Left lung (tissue), 14 donors: ENCODE measurements at places on chromosomes 5 and 9. TPM values are rescaled to one million over a fixed set of nuclear protein-coding genes. Genes with fewer than 3 reads are reported as not detected.

AK8 gene
- polyA plus RNA-seq = 3.6 TPM

ECM2 gene
- 51.1 TPM for polyA plus RNA-seq

RETREG1 gene
- 2.7 TPM for polyA plus RNA-seq

SPATA31A3 gene
- polyA plus RNA-seq = not detected

- no peak for DNase-seq
Observed at GRCh38 chr9:17635115-17635890, 56.4 kb downstream of the SH3GL2 start.

- no peak for DNase-seq
Observed at GRCh38 chr5:142486020-142486419, 161.2 kb upstream of the SPRY4 start.

- no peak for DNase-seq
Observed at GRCh38 chr5:15564957-15565356, 65.0 kb downstream of the FBXL7 start.

DNA sequence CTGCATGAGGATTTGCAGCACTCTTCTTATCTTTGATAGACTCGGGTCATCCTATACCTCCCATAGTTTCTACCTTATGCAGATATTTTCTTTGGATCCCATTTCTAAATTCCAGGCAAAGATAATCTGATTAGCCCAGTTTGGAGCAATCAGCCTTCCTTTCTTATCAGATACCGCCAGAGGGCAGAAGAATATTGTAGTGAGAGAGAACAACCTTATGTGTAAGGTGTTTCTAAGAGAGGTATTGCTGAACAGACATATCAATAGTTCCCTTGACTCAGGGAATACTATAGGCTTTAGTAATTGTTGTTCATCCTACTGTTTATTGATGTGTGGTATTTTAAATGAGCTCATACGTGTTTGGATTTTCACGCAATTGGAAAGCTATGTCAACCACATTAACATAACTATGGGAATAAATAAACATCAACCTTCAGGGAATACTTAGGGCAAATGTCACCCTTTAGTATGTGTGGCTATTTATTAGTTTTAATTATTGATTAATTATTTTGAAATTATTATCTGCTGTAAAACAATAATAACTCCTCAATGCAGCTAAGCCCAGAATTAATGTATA is 1435.2 kb upstream of the CDH9 start:
- no peak for DNase-seq

GRCh38 chr9:108967916-108968315 is 33.7 kb downstream of the ABITRAM start:
- no peak for DNase-seq

GRCh38 chr5:172641359-172642050 is 442 bp downstream of the NEURL1B start:
- DNase-seq = peak; percentile 44

DNA sequence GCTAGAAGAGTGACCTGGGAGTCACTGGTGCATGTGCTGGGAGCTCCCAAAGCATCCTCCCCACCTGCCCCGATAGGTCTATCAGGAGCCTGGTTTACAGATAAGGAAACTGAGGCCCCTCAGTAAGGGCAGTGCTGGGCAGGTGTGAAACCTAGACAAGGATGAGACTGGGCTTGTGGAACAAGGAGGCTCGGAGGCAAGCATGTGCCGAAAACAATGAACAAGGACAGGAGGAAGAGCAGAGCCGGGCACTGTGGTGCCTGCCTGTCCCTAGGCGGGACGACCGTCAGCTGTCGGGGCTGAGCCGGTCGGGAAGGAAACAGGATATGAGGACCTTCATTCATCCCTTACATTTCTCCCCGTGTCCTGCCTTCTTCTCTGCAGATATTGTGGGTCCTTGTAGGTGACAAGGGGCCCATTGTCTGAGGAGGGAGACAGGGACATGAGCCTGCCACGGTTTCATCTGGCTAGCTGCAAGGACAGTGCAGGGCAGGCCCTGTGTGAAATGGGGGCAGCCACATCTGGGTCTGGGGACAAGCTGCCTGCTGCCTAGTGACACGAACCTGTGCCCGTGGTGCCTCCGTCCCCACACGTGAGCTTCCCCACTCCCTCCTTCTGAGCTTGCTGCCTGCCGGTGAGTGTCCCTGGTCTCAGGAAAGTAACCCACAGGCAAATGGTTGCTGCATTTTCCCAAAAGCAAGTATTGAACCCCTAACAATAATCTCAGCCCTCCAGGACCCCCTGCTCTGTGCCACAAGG is 18.6 kb downstream of the FGD3 start:
- no peak for DNase-seq

- DNase-seq = no peak
Observed at GRCh38 chr5:61334868-61335615, 3.0 kb downstream of the ZSWIM6 start.

DNA sequence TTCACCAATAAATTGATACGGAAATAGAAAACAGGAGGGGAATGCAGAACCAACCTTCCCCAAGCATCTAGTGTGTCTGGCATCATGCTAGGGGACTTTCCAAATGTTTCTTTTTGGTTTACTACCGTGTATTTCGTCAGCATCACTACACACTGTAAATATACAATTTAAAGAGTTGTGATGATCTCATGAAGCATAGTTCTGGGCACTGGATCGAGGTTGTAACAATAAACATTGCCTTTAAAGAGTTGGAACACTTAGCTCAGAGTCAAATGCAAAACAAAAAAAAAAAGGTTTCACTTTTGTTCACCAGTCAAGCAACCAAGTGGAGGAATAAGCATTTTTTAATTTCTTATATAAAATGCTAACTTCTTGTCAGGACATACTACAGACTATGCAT is 2.9 kb upstream of the SCAI start:
- DNase-seq = no peak
